ENCODE measurements at places on chromosomes 4 and X.

GRCh38 chr4:2289311-2289954, 27.5 kb upstream of the MXD4 start:
- DNase-seq: no peak

DNA sequence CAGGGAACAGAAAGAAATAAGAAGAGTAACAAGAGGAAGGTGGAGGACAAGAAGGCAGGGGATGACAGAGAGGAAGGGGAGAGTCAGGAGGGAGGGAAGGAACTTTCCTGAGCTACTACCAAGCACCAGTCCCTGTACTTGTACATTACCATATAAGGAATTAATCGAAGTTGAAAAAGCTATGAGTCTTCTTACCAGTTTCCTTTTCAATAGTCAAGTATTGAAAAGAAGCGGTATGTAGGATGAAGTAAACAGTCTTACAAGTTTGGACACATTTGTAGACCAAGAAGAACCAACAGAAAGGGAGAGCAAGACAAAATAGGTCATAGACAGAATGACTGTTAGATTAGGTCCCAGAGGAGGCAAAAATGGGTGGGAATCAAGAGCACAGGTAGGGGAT, 629.7 kb upstream of the DIPK2B start:
- no peak for DNase-seq

GRCh38 chrX:37796805-37797204, 16.9 kb downstream of the CYBB start:
- DNase-seq: no peak

GRCh38 chrX:137482136-137482535, 83.8 kb upstream of the ZIC3 start:
- DNase-seq: no peak

DNA sequence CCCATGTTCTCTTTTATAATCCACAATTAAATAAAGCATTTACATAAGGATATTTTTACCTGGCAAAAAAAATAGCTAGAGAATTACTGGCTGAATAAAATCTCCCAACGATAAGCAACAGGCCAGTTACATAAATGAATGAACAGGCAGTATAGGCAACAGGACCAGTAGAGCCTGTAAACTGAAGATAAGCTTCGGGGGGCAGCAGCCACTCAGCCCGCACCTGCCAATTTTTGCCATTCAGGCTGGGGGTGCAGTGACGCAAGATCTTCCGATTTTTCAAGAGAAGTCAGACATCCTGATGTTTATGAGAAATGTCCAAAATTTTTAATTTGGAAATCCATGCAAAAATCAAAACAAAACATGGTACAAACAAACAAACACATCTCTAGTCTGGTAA, 49.0 kb upstream of the CDKN2AIP start:
- DNase-seq: no peak

- no peak for DNase-seq
Observed at GRCh38 chr4:57076646-57077045, 33.5 kb downstream of the IGFBP7 start.

GRCh38 chr4:169199184-169199583, 71.6 kb downstream of the SH3RF1 start:
- no peak for DNase-seq

DNA sequence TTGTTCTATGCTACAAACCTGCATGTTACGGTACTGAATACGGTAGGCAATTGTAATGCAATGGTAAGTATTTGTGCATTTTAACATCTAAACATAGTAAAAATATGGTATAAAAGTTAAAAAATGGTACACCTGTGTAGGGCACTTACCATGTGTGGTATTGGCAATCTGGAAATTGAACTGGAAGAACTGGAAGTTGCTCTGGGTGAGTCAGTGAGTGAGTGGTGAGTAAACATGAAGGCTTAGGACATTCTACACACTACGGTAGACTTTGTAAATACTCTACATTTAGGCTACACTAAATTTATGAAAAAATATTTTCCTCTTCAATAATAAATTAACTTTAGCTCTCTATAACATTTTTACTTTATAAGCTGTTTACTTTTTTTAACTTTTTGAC, 78.9 kb downstream of the RRAGB start:
- DNase-seq: no peak

- no peak for DNase-seq
Observed at GRCh38 chr4:82770607-82771006, 28.0 kb downstream of the SCD5 start.

GRCh38 chrX:104419211-104419610, 146.8 kb upstream of the IL1RAPL2 start:
- no peak for DNase-seq

- DNase-seq: no peak
Observed at GRCh38 chr4:121776610-121777401, 11.8 kb upstream of the SMIM43 start.

GRCh38 chrX:45743081-45743533, 542.4 kb upstream of the DIPK2B start:
- DNase-seq: no peak

GRCh38 chr4:86831262-86832130, 17.7 kb downstream of the SLC10A6 start:
- DNase-seq: no peak

GRCh38 chrX:77167993-77168392, 279.2 kb upstream of the FGF16 start:
- no peak for DNase-seq

GRCh38 chr4:142922720-142923119, 76.6 kb upstream of the INPP4B start:
- DNase-seq: no peak

- no peak for DNase-seq
Observed at GRCh38 chr4:26281881-26282280, 38.9 kb upstream of the RBPJ start.

DNA sequence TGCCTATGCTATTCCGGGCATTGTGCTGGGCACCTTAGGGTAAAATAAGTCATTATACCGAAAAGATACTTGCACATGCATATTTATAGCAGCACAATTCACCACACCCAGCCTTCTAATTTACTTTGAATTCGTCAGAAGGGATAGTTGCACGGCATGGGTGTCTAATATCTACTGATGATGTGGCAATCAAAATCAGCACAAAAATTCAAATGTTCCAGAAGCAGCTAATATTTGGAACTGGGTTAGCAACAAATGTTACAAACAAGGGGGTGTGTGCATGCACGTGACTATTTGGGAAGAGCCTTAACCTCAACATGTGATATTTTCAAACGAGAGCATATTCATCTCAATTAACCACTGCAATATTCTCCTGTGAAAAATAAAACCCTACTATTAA, 79.7 kb upstream of the PRSS48 start:
- no peak for DNase-seq

- peak; percentile 60 for DNase-seq
Observed at GRCh38 chrX:155966876-155967275, 30.6 kb upstream of the IL9R start.

- no peak for DNase-seq
Observed at GRCh38 chr4:149291463-149291862, 524.2 kb downstream of the IQCM start.

DNA sequence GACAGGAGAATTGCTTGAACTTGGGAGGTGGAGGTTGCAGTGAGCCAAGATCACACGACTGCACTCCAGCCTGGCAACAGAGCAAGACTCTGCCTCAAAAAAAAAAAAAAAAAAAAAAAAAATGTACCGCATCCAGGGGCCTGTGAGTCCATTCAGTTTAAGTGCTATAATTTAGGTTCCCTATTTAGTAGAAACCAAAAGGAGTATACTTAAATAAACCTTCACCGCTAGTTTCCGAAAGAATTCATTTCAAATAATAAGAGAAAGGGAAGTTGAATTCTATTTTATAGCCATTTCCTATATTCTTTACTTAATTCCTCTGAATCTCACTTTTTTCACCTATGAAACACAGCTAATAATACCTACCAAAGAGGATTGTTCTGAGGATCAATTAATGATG, 20.8 kb upstream of the LRBA start:
- DNase-seq: no peak

DNA sequence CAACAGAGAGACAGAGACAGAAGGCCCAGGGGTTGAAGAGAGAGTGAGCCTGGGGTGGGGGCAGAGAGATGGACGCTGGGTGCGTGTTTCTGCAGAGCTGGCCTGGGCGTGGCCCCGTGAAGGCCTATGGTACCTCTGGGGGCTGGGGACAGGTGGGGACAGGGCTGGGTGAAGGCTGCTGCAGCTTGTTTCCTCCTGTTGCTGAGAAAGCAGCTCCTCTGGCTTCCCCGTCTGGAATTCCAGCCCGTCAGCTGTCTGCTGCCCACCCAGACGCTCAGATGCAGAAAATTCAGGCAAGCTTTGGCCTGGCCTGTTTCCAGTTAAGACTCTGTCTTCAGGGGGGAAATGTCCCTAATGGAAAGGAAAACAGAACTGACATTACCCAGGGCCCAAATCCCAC, 76.8 kb upstream of the PSAPL1 start:
- no peak for DNase-seq

GRCh38 chr4:141645611-141646340, 9.4 kb downstream of the IL15 start:
- no peak for DNase-seq

DNA sequence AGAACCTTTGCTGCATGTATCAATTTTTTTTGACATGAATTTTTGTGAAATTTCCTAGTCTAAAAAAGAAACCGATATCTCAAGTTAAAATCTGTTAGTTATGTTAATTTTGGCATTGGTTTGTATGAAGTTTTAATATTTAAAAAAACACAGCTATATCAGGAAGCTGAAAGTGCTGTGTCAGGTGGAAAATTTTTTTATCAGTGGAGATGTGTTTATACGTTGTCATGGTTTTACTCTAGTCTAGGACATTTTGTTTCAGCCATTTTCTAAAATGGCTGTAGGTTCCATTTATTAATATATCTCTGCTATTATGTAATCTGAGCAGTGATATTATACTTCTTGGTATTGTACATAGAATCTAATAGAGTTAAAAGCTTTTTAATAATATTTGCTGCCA, 34.2 kb downstream of the OCRL start:
- no peak for DNase-seq

- no peak for DNase-seq
Observed at GRCh38 chr4:185735866-185736400, 76.1 kb downstream of the SORBS2 start.

DNA sequence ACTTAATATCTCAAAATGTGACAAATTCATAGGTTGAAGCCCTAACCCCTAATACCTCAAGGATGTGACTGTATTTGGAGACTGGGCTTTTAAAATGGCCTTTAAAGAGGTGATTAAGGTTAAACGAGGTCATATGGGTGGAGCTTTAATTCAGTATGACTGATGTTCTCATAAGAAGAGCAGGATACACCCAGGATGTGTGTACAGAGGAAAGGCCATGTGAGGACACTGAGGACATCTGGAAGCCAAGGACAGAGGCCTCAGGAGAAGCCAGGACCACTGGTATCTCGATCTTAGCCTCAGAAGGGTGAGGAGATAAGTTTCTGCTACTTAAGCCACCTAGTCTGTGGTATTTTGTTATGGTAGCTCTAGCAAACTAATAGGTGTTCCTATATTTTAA, 49.0 kb upstream of the SHISA3 start:
- DNase-seq: no peak

GRCh38 chrX:111169141-111169540, 73.2 kb downstream of the PAK3 start:
- DNase-seq: no peak

GRCh38 chr4:58070726-58071125, 960.5 kb upstream of the IGFBP7 start:
- DNase-seq: no peak

DNA sequence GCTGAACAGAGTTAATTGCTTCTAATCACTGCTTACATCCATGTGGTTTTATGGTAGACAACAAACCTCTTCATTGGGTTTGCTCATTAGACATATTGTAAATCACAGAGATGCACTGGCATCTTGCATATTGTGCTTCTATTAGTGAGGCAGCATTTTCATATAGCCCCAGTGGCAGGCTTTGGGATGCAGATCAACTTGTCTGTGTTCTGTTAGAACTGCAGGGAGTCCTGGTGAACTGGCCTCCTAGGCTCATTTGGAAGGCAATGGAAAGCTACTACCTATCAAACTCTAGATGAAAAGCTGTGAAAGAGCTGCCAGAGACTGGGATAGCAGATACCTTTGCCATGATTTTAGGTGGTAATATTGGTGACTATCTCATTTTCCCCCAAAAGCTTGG, 108.8 kb downstream of the NAA11 start:
- DNase-seq: no peak

- no peak for DNase-seq
Observed at GRCh38 chr4:111937368-111937767, 207.9 kb upstream of the FAM241A start.

DNA sequence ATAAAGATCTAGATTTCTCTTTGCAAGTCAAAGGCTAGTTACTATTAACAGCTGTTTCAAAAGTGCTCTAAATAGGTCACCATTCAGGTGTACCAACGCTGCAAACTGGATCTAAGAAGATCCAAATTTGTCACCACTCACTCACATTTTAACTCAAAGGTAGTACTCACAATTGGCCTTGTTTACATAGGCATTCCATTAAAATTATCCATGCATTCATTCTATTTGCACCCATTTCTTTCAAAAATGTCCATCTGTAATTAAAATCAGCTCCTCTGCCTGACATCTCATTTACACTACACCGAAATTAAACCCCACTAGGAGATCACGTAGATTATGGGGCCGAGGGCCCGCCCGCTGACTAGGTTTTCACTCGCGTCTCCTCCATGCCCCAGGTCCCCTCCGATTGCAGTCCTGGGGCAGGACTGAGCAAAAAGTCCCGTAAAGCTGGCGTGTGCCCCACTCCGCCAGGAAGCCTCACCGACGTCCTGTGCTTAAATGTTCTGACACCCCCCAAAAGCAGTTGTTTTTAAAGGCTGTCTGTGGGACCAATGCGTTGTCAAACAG, 1.3 kb upstream of the ING2 start:
- no peak for DNase-seq

- DNase-seq: no peak
Observed at GRCh38 chr4:88320224-88320779, 35.9 kb upstream of the PPM1K start.

DNA sequence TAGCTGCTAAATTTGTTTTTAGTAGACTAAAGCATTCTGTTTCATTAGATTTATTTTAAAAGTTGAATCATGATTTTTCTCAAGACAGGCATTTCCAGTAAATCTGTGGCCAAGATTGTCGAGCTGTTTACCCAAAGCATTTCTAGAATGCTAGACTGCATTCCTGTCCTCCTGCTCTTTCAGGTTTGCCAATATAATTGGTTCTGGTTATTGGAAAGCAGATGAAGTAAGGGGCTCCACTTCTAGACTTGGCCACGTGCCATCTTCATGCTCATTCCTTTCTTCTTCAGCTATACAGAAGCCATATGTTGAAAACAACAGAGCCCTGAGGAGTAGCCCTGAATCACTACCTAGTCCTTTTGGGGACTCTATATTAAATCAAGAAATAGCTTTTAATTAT, 62.5 kb downstream of the PGRMC2 start:
- DNase-seq: no peak

- DNase-seq: no peak
Observed at GRCh38 chr4:113064244-113064643, 14.8 kb downstream of the ANK2 start.

Data from activated CD4-positive, alpha-beta T cell treated with anti-CD3 and anti-CD28 coated beads, Interleukin-2, amount 10 ng/mL, durations not matched to agents 7 days and 5 days (primary cell).